Fibroblast of the aortic adventitia (primary cell): ENCODE measurements at places on chromosomes 11 and 22. TPM values are rescaled to one million over a fixed set of nuclear protein-coding genes. Genes with fewer than 3 reads are reported as not detected.

Gene OR10A6
- total RNA-seq, result 0.18 TPM in 1 of 2 replicates, not detected in the other

Gene MAJIN
- total RNA-seq, result not detected in 2 replicates

Gene KCNA4
- total RNA-seq, result 0.27 and 1.4 TPM in 2 replicates

Gene XRCC6
- 214 and 276 TPM in 2 replicates for total RNA-seq

Gene ANO5
- 0.16 TPM in 1 of 2 replicates, not detected in the other for total RNA-seq

Gene CD3E
- not detected in 2 replicates for total RNA-seq

Gene ISX
- not detected in 2 replicates for total RNA-seq

Gene DEFB131B
- not detected in 2 replicates for total RNA-seq

Gene STX5
- total RNA-seq, result 20.4 and 42.8 TPM in 2 replicates

Gene NXPE2
- 0.09 TPM in 1 of 2 replicates, not detected in the other for total RNA-seq

Gene TRIM48
- not detected in 2 replicates for total RNA-seq

Gene WNT11
- total RNA-seq, result 1.2 TPM in 1 of 2 replicates, not detected in the other

Gene OR52E1
- not detected in 2 replicates for total RNA-seq

Gene SLC1A2
- 10.5 and 23.6 TPM in 2 replicates for total RNA-seq

Gene RAB30
- total RNA-seq, result 11.7 and 25.9 TPM in 2 replicates

Gene ARHGAP42
- total RNA-seq, result 12.6 and 21.1 TPM in 2 replicates

Gene APOL4
- total RNA-seq, result 2.0 and 3.1 TPM in 2 replicates

Gene OR8G5
- total RNA-seq, result not detected in 2 replicates

Gene CHADL
- 0.99 and 1.6 TPM in 2 replicates for total RNA-seq

Gene GAS2
- 0.90 and 5.8 TPM in 2 replicates for total RNA-seq
